ENCODE measurements at places on chromosomes 7 and 10. TPM values are rescaled to one million over a fixed set of nuclear protein-coding genes. Genes with fewer than 3 reads are reported as not detected.

Gene VSIR
- 12.2 TPM for polyA plus RNA-seq

Gene GRM3
- polyA plus RNA-seq = 0.10 TPM

Gene SLC13A4
- polyA plus RNA-seq = 5.6 TPM

DNA sequence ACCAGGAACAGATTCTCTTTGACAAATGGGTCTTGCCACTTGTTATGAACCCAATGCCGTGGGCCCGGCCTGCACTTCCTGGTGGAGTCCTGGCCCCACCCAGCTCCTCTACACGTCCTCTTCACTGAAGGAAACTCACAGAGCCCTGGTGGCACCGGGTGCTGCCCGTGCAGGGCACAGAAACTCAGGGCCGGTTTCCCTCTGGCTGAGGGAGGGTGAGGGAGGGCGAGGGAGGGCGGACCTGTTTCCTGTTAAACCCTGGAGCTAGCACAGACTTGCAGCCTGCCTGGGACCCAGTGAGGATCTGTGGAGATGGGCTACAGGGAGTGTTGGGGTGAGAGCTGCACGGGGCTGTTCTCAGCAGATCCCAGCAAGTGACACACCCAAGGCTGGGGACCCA, 596.3 kb downstream of the PTPRN2 start:
- no peak for DNase-seq

Gene OIT3
- polyA plus RNA-seq = 2.5 TPM

Gene ECHDC3
- polyA plus RNA-seq = 11.3 TPM

- DNase-seq = no peak
Observed at GRCh38 chr7:135771961-135772638, 23.5 kb upstream of the FAM180A start.

Gene NKX2-3
- polyA plus RNA-seq = not detected

GRCh38 chr10:26567351-26567721, 129.2 kb downstream of the APBB1IP start:
- DNase-seq = no peak

Gene TRIM50
- polyA plus RNA-seq = 0.43 TPM

- DNase-seq = no peak
Observed at GRCh38 chr7:33444511-33444910, 315.1 kb downstream of the BBS9 start.

- no peak for DNase-seq
Observed at GRCh38 chr7:46179061-46179610, 258.1 kb upstream of the IGFBP3 start.

Gene GARIN1A
- 0.83 TPM for polyA plus RNA-seq

- DNase-seq = peak; percentile 10
Observed at GRCh38 chr7:52209614-52210013, 825.8 kb upstream of the POM121L12 start.

Gene RBP3
- polyA plus RNA-seq = 0.17 TPM

- DNase-seq = no peak
Observed at GRCh38 chr7:98467570-98468312, 66.9 kb upstream of the BAIAP2L1 start.

DNA sequence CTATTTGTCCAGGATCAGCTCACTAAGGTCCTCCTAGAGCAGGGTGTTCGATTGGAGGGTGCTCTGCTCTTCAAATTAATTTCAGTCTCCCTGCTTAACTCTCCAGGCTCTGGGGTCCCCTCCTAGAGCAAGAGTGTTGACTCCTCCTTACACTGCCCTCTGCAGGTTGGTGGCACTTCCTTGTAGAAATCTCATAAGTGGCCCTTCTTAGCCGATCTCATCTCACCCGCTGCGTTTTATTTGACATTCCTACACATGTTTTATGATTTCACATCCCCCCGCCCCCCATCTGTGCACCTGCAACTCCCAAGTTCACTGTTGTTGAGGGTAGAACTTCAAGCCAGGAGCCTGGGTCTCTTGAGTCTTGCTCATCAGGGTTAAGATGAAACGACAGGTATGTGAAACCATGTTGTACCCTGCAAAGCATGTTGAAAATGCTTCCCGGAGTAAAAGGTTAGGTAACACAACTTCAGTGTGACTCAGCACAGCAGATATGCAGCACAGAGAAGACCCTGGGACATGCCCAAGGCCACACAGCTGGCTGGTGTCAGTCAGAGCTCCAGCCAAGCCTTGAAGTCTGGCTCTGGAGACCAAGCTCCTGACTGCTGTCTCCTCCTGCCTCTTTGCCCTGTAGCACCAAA, 171.2 kb downstream of the PRKAG2 start:
- DNase-seq = no peak

GRCh38 chr10:6348096-6348874, 145.6 kb downstream of the PFKFB3 start:
- no peak for DNase-seq

GRCh38 chr10:92848441-92849233, at the start of gene EXOC6:
Gene EXOC6, plus strand, starts transcription at chr10:92848520. Its CDS starts 14 bp downstream, at chr10:92848534.
- peak; percentile 71 for DNase-seq

DNA sequence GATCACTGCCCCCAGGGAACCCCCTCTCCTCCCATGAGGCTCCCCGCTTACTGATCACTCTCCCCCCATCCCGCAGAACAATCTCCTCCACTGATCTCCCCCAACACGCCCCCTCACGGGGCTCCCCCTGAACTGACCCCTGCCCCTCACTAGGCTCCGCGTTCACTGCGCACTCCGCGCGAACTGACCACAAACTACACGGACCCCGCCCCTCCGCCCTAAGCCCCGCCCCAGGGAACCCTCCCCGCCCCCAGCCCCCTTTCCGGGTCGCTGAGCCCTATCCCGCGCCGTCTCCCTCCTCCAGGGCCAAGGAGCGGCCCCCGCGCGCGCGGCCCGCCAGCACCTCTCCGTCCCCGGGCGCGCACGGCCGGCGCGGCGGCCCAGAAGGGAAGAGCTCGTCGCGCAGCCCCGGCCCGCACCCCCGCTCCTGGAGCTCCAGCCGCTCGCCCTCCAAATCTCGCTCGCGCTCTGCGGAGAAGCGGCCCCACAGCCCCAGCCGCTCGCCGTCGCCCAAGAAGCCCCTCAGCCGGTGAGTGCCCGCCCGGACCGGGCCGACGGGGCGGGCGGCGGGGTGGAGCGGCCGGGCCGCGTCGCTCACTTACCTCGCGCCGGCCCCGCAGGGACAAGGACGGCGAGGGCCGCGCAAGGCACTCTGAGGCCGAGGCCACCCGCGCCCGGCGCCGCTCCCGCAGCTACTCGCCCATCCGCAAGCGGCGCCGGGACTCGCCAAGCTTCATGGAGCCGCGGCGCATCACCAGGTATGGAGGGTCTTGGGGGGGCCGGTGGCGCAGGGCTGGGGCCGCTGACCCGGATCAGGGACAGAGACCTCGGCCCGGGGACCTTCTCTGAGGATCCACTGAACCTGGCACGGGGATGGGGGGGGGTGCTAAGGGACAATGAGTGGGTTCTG, 19.9 kb upstream of the HSPB1 start:
- no peak for DNase-seq

Gene RTKN2
- polyA plus RNA-seq = 13.2 TPM

Gene GHRHR
- 0.43 TPM for polyA plus RNA-seq

Gene LRRC17
- polyA plus RNA-seq = 60.8 TPM

DNA sequence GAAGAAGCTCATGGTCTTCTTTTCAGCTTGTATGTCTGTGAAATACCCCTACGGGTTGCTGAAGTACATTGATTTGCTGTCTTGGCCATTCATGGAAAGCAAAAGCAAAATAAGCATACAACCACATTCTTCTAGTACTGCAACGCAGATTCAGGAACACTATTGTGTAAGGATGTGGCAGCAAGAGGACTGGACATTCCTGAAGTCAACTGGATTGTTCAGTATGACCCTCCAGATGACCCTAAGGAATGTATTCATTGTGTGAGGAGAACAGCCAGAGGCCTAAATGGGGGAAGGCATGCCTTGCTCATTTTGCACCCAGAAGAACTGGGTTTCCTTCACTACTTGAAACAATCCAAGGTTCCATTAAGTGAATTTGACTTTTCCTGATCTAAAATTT, 133.4 kb upstream of the ANKRD1 start:
- no peak for DNase-seq

- DNase-seq = no peak
Observed at GRCh38 chr7:44235582-44236332, 35.0 kb downstream of the YKT6 start.

DNA sequence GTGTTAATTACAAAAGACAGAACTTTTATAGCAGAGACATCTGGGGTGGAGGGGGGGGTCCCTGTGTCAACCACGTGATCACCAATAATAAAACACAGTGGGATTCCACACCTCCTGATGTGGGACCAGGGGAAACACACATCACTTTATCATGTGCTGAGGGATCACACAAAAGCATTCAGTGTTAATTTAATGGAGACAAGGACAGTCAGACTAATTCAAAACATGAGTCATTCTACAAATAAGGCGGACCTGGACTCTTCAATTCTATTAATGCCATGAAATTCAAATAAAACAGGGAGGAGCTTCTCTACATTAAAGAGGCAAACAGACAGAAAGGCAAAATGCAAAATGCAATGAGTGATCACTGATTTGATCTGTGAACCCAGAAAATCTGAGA, 67.3 kb upstream of the PFKP start:
- DNase-seq = no peak

DNA sequence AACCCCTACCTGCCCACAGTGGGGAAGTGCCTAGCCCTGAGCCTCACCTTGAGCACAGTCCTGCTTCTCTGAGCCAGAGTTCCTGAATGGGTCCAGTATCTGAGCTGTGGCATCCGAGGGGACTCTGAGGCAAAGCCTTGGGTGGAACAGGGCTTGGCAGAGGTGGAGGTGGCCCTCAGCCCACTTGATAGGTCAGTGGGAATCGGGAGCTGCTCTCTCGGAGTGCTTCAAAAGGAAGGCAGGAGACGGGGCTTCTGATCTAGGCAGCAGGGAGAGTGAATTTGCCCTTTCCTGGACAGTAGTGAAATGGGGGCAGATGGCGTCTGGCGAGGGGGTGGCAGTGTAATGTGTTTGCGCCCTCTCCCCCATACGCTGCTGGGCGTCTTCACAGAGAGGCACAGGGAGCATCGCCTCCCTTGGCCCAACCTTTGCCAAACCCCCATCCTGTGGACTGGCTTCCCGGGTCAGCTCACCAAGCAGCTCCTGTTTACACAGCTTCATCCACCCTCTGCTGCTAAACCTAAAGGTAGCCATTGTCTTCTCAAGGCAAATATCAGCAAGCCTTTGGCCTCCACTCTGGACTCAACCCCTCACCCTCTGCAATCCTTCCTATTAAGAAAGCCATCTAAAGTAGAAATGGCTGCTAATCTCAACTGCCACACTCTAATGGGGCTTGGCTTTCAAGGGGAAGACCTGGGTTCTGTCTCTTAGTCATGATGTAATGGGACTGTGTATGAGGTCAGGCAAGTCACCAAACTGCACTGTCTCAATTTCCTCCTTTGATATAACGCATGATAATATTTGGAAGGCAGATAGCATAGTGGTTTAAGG, 21.1 kb upstream of the VDAC2 start:
- no peak for DNase-seq

- DNase-seq = no peak
Observed at GRCh38 chr7:90708841-90709317, 112.8 kb downstream of the CDK14 start.

Gene MMRN2
- polyA plus RNA-seq = 23.9 TPM

GRCh38 chr7:135650831-135651573, 11.3 kb upstream of the STMP1 start:
- no peak for DNase-seq

GRCh38 chr10:91908337-91909116, 759 bp downstream of the FGFBP3 start:
- DNase-seq = peak; percentile 79

DNA sequence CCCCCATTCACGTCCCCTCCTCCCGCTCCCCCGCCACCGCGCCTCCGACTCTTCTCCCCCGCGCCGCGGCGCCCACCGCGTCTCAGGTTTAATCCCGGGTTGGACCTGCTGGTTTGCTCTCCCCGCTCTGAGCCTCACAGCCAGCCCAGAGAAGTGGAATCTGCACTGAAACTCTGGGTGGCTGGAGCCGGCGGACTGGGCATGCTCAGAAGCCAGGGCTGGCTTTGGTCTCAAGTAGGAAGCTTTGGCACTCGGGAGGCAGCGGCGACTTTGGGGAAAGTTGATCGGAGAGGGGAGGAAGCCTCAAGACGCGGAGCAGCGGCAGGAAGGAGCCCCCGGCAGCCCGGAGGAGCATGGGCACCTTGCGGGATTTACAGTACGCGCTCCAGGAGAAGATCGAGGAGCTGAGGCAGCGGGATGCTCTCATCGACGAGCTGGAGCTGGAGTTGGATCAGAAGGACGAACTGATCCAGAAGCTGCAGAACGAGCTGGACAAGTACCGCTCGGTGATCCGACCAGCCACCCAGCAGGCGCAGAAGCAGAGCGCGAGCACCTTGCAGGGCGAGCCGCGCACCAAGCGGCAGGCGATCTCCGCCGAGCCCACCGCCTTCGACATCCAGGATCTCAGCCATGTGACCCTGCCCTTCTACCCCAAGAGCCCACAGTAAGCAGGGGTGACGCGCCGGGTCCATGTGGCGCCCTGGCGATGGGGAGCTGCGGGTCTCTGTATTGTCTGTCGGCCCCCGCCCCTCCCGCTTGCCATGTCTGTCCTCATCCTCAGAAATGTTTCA, at the start of gene PRKG1:
Gene PRKG1, plus strand, starts transcription at position 250 of the 791 bp plus-strand sequence.
- DNase-seq = peak; percentile 67

DNA sequence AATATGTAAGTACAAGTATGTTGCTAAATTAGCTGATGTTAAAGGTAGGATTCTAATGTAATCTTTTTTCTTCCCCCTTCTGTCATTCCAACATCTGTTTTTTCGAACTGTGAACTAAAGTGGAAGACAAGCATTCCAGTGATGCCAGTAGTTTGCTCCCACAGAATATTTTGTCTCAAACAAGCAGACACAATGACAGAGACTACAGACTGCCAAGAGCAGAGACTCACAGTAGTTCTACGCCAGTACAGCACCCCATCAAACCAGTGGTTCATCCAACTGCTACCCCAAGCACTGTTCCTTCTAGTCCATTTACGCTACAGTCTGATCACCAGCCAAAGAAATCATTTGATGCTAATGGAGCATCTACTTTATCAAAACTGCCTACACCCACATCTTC, 62.7 kb downstream of the WAC start:
- no peak for DNase-seq

DNA sequence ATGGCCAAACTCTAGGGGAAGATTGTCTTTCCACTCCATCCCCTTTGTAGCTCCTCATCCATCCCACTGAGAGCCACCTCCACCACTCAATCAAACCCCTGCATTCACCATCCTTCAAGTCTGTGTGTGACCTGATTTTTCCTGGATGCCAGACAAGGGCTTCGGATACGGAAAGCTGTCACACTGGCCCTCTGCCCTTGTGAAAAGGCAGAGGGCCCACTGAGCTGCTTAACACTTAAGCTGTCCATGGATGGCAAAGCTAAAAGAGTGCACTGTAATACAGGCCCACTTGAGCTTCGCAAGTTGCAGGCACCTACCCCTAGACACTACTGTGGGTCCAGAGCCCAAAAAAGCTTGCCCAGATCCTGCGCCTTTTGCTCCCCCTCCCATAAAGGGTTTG, 237.2 kb downstream of the MAGI2 start:
- no peak for DNase-seq

All from left renal cortex interstitium (tissue), 4 donors.